ENCODE measurements at places on chromosomes 1 and 21.

GRCh38 chr1:202857136-202857610 is 31.8 kb downstream of the RABIF start:
- no peak for DNase-seq

- DNase-seq = no peak
Measured at GRCh38 chr1:107546576-107546975, 405.7 kb downstream of the NTNG1 start.

DNA sequence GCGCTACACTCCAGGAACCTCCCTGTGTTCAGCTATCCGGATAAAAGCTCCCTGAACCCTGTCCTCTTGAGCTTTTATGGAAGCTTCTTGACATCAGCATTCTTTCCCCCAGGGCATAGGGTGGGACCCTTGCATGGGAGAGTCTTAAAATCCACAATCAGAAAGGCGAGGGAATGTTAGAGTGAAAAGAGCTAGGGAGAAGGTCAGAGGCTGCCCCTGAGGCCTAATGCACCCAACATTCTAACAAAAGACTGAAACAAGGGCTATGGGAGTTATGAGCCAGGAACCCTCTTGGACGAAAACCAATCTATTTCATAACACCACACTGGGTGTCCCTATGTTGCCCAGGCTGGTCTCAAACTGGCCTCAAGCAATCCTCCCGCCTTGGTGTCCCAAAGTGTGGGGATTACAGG is 36.7 kb downstream of the NEK2 start:
- no peak for DNase-seq

DNA sequence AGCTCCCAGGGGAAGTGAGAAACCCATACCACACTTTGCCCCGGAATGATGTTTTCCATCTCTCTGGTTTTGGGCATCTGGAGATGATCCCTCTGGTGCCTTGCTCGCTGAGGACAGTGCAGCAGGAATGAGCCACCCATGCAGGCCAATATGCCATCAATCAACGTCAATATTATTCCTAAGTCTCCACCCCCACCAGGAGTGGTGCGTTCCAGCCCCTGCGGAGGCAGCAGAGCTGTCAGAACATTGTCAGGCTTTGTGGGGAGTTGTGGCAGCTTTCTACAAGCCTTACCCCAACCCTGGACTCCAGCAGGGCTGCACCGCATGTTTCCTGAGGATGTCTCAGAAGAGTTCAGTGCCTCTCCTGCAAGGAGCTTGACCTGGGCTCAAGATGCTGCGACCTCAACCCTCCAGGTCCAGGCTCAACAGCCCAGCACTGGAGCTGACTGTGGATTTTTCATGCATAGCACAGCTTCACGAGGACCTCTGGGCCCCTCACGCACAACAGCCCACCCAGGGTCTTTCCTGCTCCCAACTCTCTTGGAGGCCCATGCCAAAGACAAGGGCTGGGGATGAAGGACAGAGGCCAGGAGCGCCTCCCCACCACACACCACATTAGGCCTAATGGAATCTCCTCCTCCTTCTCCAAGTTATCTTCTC is 67.5 kb downstream of the PSMG1 start:
- DNase-seq = no peak

DNA sequence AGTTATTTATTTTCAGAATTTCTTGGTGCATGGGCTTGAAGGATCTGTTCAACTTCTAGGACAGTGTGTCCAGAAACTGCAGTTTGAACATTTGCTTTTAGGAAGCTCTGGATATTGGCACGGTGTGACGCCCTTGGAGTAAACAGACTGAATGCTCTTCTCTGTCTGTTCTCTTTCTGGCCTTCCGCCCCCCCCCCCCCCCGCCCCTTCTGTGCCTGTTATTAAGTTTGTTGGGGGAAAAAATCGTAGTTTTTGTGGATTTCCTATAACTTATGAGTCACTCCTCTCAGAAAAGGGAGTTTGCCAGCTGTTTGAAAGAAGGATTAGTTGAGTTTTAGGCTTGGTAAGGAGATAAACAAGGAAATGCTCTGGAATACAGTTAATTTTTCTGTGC is 1.2 kb downstream of the KCTD3 start:
- DNase-seq = no peak

- no peak for DNase-seq
Measured at GRCh38 chr1:19504796-19505692, 19.7 kb upstream of the CAPZB start.

DNA sequence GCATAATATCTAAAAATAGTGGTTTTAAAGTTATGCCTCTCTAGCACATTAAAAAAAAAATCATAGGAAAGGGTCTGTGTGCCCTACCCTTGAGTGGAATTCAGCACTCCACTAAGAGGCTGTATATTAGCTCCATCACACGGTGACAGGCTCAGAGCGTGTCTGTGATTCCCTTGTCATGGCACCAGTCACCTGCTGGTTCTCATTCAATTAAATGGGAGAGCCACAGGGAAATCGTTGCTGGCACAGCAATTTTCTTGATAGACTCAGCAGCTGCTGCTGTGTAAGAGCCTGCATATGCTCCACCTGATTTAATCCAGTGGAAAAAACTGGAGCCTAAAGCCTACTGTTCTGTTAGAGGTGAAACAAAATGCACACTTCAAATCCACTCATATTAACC is 9.5 kb downstream of the ATP6V1G3 start:
- DNase-seq = peak; percentile 68

- no peak for DNase-seq
Measured at GRCh38 chr1:211210052-211210451, 49.1 kb upstream of the RCOR3 start.

DNA sequence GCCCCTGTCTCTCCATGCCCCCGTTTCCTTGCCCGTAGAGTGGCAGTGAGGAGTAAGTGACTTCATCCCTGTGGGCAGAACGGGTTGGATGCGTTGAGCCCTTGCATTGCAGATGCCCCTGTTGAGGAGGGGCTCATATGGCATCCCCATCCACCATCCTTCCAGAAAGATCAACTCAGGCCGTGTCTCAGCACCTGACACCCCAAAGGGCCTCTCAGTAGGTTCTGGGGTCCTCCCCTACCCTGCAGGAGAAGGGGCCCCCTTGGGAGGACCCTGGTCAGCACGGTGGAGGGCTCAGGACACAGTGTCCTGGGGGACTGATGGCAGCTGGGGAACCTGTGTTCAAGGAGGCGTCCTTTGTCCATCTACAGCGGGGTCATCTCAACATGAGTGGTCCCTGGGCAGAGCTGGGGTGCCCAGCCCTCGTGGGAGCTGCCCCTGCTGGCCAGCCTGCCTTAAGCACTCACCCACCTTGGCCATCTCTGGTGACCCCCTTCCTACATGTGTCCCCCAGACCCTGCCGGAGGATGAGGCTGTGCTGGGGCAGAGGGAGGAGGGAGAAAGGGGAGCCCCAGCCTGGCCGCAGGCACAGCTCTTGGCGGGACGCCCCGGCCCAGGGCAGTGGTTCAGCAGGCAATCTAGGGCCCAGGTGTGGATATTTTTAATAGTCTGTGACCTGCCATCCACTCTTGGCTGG is 48.2 kb upstream of the ACTRT2 start:
- DNase-seq = no peak

DNA sequence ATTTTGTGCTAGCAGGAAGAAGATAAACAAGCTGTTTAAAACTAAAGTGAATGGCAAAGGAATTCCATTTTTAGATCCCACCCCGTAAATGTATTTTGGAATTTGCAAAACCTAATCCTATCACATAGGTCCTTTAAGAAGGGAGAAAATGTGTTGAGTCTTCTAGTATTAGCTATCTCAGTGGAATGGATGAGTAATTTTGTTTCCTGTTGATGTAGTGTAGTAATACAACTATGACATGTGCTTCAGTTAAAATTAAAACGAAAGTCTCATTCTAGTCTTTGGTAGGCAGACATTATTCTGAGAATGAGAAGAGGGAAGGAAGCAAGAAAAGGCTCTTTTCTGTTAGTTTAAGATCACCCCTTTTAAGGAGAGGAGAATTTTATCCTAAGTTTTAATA is 265.9 kb upstream of the C1orf105 start:
- no peak for DNase-seq

- DNase-seq = no peak
Measured at GRCh38 chr1:99852648-99853047, 2.5 kb downstream of the AGL start.

DNA sequence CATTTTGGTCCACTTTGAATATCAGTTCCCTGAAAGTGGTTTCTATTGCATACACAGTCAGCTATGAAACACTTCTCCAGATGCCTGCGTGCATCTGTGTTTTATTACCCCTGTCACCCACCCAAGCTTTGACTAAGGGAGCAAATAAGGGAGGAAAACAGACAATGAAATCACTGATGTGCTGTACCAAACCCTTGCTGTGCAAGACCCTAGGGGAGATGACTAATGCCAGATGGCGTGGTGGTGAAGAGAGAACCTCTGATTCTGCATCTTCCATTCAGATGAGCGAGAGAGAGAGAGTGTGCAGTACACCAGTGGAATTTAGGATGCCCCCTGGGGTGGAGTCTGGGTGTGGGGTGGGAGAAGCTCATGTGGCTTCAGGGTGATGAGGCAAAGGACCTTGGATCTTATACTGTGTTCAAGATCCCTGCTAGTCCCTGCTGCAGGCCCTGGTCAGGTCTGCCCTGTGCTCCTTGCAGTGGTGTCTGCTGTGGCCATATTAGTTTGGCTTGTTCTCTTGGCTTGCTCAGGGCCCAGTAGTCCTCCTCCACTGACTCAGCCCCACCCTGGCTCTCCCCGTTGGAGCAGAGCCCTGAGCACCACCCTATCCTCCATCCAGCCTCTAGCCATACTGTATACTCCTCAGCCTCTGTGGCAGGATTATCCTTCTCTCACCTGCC is 18.5 kb downstream of the CLCA1 start:
- DNase-seq = no peak
